ENCODE measurements at places on chromosomes 16 and 17.

DNA sequence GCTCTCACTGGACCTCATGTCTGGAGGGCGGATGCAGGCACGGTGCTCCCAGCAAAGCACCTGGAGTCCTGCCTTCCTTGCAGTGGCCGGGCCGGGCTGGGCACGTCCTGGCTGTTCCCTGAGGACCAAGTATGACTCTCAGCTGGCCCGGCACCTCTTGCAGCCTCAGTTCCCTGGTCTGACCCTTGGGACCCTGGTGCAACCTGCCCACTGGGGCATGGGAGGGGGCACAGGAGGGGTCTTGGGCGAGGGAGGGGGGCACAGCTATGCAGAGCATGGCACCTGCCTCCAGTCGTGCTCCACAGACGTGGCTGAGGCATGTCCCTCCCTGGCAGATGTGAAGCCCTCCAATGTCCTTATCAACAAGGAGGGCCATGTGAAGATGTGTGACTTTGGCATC lies 19.6 kb downstream of the MAP2K3 start:
- DNase-seq, result no peak

DNA sequence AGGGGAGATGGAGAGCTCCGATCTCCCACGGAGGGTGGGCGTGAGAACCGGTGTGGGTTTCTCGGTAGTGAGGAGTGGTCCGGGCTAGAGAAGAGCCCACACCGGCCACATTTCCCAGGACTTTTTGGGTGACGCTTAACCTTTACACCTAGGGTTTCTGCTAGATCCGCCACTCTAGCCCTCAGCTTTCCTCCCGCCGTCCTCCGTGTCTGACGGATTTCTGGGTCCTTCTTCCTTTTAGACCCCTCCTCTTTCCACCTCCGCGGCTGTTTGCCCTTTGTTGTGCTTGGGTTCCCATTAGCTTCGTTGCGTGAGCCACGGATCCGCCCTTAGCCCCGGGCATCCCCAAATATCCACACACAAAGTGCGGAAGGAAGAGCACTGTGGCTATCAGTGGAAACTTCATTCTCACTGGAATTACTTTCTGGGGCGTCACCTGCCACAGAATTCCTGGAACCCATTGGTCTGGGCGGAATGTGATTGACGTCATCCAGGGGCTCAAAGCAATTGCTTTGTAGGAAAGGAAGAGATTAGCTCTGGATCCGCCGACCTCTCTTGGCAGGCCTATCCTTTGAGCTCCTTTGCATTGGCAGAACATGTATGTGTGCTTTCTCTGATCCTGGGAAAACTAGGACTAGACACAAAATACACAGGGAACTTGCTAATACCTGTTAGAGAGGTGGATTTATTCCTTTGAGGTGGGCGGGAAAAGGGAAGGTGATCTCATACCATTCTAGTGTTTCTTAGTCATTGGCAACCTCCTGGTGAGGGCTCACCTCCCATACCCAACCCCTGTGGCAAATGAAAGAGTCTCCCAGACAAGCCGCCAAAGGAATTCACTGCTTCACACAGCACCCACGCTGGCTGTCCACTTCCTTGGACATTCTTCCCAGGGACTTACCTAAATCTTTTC lies 654 bp downstream of the TNFAIP1 start:
- DNase-seq, result no peak

GRCh38 chr16:9869776-9870175 lies 312.5 kb downstream of the GRIN2A start:
- DNase-seq, result no peak

- no peak for DNase-seq
Observed at GRCh38 chr17:72710834-72711233, 381.7 kb downstream of the SLC39A11 start.

DNA sequence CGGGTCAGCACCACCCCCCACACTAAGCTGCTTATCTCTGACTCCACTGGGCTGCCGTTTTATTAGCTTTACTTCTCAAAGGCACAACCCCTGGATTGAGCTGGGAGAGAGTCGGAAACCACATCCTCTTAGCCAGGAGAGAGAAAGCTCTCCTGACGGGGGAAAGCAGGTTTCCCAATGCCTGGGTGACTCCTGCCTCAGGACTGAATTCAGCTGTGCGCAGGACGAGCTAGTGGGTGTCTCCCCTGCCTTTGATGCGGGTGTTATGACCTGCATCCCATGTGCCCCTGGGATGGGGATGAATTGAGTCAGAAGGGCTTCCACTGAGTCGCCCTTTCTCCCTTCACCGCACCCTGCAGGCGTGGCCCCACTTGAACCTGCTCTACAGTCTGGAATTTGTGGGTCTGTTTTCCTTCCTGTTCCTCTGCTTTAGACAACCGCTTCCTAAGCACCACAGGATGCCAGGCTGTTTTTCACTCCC lies 819.2 kb upstream of the EEF2KMT start:
- no peak for DNase-seq

DNA sequence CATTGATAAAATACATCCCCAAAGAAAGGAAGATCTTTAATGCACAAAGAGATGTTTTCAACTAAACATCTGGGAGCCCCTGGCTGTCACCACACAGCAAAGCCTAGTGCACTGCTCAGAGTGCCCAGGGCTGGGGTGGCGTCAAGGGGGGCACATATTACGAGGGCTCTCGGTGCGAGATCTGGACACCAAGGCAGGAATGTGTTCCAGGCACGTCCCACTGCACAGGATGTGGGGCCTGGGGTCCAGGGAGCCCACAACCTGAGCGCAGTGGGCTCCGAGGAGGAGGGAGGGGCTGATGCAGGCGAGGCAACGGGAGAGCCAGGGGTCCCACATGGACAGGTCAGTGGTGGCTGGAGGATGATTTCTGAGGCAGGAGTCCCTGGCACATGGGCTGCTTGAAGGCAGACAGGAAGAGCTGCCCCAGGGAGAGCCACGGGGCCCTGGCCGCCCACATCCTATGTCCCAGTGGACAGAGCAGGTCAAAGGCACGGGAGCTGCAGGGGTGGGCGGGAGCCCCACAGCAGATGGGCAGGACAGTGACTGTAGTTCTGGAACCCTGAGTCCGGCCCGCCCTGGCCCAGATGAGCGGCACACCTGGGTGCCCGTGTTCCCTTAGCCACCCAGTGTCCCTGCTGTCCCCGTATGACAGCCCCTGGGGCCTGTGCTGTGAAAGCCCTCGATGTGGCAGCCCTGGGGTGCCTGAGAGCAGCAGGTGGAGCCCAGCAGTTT lies 56.4 kb downstream of the ZNF778 start:
- no peak for DNase-seq

GRCh38 chr16:28975158-28975599 lies 601 bp downstream of the SPNS1 start:
- no peak for DNase-seq

DNA sequence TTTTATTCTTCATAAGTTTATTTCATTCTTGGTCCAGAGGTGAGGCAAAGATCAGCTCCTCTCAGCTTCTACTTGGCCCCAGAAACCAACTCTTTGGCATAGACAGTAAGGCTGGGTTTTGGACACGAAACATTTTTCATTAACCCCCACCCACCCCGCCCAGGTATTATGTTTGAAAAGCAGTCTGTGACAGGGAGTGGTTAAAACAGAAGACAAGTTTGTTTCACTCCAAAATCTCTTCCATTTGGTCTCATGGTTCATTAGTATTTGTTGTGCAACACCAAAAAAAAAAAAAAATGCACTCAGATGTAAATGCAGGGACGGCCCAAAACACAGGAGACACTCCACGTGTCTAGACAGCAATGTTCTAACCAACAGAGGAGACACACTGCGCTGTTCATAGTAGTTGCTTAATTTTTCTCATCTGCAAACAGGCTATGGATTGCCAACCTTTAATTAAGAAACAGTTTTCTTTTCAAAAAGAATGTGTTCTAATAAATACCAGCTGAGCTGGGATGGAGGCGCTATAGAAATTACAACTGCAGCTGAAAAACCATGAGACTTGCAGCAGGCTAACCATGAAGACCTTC lies 39.8 kb upstream of the MMP2 start:
- DNase-seq, result no peak

- no peak for DNase-seq
Observed at GRCh38 chr16:27264151-27264550, 4.4 kb downstream of the NSMCE1 start.

- no peak for DNase-seq
Observed at GRCh38 chr17:79070266-79070880, 4.3 kb upstream of the ENGASE start.

- DNase-seq, result no peak
Observed at GRCh38 chr16:17171250-17172143, 299.3 kb downstream of the XYLT1 start.

- no peak for DNase-seq
Observed at GRCh38 chr17:77827511-77827910, 131.0 kb upstream of the TNRC6C start.

- DNase-seq, result no peak
Observed at GRCh38 chr17:29136998-29137730, 43.0 kb downstream of the MYO18A start.

GRCh38 chr17:38738686-38739085 lies 8.5 kb downstream of the CISD3 start:
- no peak for DNase-seq

DNA sequence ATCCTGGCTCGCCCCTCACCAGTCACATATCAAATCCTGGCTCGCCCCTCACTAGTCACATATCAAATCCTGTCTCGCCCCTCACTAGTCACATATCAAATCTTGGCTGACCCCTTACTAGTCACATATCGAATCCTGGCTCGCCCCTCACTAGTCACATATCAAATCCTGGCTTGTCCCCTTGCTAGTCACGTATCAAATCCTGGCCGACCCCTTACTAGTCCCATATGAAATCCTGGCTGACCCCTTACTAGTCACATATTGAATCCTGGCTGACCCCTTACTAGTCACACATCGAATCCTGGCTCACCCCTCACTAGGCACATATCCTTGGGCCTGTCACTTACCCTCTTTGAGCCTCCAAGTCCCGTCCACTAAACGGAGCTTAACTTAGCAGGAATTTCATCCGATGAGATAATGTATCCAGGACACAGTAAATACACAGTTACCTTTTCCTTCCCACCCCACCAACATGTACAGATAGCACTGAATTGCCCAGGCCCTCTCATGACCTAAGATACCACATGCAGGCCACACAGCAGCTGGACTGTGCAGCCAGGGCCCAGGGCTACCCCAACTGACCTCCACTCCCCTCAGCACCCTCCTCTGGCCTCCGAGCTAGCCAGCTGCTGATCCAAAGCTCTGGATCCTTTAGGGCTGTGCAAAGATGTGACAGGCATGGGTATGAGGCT lies 157.8 kb upstream of the RPH3AL start:
- DNase-seq, result no peak

- DNase-seq, result peak; percentile 92
Observed at GRCh38 chr16:30091474-30092372, at the start of gene TBX6. TSS of gene TBX6 (minus strand) at chr16:30091924. CDS start at chr16:30091193, 731 bp downstream.

GRCh38 chr17:41287050-41287449 lies 11.6 kb downstream of the KRTAP9-7 start:
- DNase-seq, result no peak

DNA sequence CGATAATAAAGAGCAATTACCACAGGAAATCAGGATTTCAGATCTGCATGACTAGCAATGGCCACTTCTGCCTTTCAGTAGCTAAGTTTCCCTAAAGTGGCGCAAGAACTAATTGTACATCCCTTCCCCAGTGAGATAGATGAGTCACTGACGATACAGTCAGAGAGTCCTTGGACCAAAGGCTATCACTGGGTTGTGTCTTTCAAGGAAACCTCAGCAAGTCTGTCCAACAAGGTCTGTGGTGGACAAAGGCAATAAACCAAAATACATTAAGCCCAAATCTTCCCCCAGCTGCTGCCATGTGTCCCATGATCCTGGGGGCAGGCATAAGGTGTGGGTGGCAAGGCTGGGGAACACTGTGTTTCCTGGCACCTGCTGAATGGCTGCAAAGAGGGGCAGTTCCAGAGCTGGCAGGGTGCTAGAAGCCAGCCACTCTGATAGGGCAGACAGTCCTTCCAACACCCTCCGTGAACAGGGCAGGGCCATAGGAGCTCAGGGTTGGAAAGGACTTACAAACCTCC lies 20.5 kb upstream of the MTMR4 start:
- DNase-seq, result no peak

GRCh38 chr17:48335858-48336500 lies 94.0 kb downstream of the SKAP1 start:
- DNase-seq, result no peak

DNA sequence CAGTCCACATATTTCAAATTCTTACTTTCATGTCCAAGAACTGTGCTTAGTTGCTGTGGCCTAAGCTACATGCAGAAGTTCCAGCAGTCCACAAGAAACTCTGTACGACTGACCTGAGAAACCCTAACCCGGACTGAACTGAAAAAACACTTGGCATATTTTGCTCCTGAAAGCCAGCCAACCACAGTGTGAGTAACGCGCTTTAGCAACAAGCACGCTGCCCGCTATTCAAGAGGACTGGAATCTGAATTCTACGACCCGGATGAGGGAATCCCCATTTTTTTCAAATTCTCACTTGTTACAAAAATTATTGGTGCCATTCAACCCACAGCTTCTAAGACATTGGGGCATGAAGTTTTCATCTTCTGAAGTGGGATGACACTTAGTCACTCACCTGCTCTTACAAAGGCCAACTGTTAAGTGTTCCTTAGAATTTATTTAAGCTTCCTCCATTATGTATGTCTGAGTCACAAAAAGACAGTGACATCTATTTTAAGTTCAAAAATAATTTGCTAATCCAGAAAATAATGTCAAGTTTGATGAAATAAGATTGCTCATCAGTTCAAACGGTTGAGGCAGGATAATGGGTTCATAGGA lies 78.7 kb downstream of the CDYL2 start:
- DNase-seq, result no peak

GRCh38 chr16:67246081-67246755 lies 1.1 kb downstream of the FHOD1 start:
- DNase-seq, result no peak

DNA sequence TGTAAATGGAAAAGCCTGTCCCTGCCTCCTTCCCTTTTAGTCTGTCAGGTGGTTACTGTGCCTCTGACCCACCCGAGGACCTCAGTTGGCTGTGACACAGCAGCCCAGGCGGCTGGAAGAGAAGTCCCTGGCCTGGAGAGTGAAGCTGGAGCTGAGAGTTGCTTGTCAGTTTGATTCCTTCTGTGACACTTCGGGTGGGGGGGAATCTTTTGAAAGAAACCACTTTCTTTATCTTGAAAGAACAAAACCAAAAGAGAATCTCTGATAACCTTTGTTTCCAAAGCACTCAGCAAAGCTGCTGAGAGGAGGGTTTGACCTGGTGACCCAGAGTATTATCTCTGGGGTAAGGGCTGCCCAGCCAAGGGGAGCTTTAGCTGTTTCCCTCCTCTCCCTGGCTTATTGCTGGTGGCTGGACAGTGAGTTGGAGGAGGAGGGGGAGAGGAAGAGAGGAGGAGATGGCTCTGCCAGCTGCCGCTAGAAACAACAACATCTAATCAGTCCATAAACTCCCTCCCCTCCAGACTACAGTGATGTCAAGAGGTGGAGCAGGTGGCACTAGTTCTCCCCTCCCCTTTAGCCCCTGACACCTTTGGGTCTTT lies 34.0 kb downstream of the YPEL2 start:
- no peak for DNase-seq

GRCh38 chr16:71338632-71339031 lies 19.9 kb upstream of the CALB2 start:
- no peak for DNase-seq

- DNase-seq, result no peak
Observed at GRCh38 chr17:70100983-70101382, 26.0 kb downstream of the KCNJ16 start.

Data from activated CD8-positive, alpha-beta memory T cell treated with anti-CD3 and anti-CD28 coated beads for 1 hour (primary cell).